Fibroblast of skin of right biceps (primary cell): ENCODE measurements at places on chromosomes 6 and 20.

GRCh38 chr6:148509800-148510581 is 167.4 kb downstream of the SASH1 start:
- DNase-seq: peak; percentile 98

DNA sequence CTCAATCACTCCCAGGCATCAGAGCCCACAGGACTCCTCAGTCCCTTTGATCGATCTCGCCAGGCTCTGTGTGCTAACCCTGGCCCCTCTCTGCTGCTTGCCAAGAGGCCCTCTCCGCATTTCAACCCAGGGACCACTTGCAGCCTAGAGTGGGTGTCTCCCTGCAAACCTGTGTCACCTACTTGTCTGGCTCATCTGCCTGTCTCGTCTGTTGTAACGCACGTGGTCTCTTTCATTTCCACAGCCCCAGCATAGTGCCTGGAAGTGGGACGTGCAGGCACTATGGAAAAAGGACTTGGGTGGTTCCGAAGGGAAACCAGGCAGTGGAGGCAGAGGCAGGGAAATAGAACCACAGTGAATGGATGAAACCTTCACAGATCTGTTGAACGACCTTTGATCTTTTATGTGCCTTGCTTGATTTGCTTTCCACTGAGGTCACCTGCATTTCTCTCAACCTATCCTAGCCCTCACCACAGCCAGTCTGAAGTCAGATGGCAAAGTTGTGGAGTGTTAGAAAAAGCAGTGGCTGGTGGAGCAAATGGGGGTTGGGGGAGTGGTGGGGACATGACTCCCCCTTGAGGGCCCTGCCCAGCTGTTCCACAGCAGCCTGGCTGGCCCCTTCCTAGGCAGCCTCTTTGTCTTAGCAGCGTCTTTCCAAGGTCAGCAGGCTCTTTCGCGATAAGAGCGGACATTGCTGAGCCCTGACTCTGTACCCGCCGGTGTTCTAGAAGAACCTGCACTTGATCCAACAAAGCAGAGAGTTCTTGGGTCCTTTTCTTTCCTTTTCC is 55.8 kb upstream of the TAGAP start:
- DNase-seq: no peak

- peak; percentile 55 for DNase-seq
Observed at GRCh38 chr6:42970871-42971612, 7.9 kb downstream of the PEX6 start.

DNA sequence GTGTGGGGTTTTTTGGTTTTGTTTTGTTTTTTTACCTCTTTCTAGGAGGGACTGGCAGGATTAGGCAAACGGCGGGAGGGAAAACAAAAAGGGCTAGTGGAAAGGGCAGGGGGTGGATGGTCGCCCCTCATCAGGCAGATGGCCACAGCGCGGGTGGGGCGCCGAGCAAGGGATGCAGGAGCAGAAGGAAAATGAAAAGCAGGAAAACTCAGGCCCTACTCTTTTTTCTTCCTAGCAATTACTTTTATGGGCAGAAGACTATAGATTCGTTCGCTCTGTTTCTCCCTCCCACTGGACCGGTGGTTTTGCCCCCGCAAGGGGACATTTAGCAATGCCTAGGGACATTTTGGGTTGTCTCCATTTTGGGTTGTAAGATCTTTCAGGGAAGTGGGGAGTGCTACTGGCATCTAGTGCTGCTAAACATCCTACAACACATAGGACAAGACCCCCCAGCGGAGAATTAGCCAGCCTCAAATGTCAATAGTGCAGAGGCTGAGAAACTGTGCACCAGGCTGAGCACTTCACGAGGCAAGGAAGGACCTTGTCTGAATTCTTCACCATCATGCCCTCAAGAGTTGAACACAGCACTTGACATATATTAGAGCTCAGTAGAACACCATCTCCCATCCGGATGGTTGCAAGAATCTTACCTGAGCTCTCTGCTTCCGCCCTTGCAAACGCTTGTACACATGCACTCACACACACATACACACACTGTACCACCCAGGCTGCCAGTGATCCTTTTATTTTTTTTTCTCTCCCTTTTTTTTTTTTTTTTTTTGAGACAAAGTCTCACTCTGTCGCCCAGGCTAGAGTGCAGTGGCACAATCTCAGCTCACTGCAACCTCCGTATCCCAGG is 4.8 kb upstream of the ZMYND8 start:
- DNase-seq: no peak
